ENCODE measurements at places on chromosomes 1 and 21.
A peak's percentile ranks its signal among the peaks of the same experiment; 100 is the strongest.

- peak; percentile 44 for DNase-seq
Measured at GRCh38 chr1:150613061-150613920, 16.1 kb downstream of the ENSA start.

- DNase-seq, result no peak
Measured at GRCh38 chr1:22773981-22774832, 63.6 kb downstream of the EPHB2 start.

- DNase-seq, result no peak
Measured at GRCh38 chr1:243256590-243256989, 749 bp downstream of the SDCCAG8 start.

GRCh38 chr1:21175670-21176581 lies 771 bp downstream of the EIF4G3 start:
- peak; percentile 40 for DNase-seq

GRCh38 chr1:184507165-184507564 lies 120.3 kb downstream of the C1orf21 start:
- DNase-seq, result no peak

- no peak for DNase-seq
Measured at GRCh38 chr1:48566492-48566891, 94.5 kb upstream of the SPATA6 start.

GRCh38 chr21:14616380-14617039 lies 70.4 kb upstream of the SAMSN1 start:
- no peak for DNase-seq

GRCh38 chr21:26717146-26717739 lies 128.0 kb downstream of the ADAMTS1 start:
- DNase-seq, result no peak

DNA sequence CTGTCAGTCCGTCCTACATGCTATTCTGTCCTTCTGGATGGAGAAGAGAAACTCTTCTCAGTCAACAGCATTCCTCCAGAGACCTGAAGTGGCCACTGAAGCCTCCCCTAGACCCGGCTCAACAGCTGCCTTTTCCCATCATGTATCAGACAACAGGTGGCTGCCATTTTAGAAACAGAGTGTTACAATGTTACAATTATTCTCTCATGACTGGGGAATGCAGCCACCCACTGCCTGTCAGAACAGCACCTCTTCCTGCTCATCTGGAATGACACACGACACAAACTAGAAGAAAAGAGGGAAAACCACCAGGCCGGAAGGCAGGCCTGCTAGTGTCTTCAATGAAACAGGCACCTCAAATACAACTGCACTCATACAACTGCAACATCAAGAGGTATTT lies 105.3 kb downstream of the PGBD5 start:
- no peak for DNase-seq

DNA sequence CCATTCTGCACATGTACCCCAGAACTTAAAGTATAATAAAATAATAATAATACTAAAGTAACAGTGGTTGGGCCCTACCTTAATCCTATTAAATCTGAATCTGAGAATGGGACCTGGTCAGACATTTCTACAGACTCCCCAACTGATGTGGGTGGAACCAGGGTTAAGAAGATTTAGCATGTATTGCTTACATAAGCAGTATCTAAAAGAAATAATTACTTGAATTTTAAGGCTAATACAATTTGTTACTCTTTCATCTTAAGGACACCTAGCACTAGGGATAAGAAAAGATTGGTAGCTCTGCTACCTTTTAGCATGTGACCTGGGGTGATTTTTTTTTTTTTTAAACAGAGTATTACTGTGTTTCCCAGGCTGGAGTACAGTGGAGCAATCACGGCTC lies 79.4 kb downstream of the IVNS1ABP start:
- no peak for DNase-seq

GRCh38 chr1:32393832-32394140 lies 455 bp downstream of the BSDC1 start:
- no peak for DNase-seq

GRCh38 chr1:244210884-244211558 lies 159.9 kb downstream of the ZBTB18 start:
- no peak for DNase-seq

DNA sequence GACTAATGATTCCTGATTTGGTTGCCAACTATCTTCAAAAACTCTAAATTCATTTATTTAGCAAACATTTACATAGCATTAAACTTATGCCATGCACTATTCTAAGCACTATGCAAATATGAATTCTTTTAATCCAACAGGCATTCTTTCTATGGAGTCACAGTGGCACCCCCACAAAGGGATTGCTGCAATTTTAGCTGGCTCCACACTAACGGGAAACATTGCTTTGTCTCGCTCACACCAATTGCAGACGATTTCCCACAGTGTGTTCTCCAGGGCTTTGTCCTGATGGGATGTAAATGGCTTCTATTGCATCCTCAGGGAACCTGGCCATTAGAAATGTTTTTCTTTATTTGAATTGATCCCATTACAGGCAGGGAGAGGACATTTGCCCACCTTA lies 259.1 kb downstream of the BARHL2 start:
- DNase-seq, result no peak

- DNase-seq, result no peak
Measured at GRCh38 chr1:78003882-78004718, 639 bp upstream of the DNAJB4 start.

- DNase-seq, result no peak
Measured at GRCh38 chr1:210367566-210367965, 38.9 kb downstream of the HHAT start.

DNA sequence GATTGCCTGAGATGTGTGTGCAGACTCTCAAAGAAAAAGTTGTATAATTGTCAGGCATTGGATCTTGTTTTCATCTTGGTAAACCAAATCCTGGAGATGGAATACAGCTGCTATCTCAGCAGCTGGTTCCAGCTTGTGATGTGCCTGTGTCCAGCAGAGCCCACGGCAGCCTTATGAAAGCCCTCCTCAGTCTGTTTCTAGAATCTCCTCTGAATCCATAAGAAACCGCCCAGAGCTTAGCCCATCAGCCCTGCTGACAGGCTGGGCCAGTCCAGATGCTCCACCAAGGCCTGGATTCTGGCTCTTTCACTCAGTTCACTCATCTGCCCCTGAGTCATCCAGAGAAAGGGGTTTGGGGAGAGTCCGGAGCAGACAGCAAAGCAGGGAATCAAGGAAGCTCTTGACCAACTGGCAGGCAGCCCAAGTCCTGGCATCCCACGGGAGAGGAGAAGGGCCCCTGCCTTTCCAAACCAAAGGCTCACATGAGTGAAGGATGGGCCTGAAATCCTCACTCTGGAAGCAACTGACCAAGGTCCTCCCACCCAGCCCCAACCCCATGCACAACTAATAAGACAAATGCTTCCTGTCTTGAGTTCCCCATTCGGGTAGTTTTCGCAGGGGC lies 45.7 kb downstream of the NAV1 start:
- no peak for DNase-seq

DNA sequence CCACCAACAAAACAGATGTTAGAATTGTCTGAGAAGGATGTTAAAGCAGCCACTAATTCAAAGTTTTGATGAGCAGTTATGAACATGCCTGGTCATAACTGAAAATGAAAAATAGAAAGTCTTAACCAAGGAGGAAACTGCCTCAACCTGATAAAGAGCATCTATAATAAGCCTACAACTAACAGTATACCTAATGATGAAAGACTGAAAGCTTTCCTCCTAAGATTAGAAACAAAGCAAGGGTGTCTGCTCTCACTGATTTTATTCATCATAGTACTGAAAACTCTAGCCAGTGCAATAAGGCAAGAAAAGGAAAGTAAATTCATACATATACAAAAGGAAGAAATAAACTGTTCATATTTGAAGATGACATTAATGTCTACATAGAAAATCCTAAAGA lies 82.0 kb downstream of the KCNK1 start:
- DNase-seq, result no peak

GRCh38 chr1:60421965-60422364 lies 348.4 kb upstream of the C1orf87 start:
- DNase-seq, result no peak

DNA sequence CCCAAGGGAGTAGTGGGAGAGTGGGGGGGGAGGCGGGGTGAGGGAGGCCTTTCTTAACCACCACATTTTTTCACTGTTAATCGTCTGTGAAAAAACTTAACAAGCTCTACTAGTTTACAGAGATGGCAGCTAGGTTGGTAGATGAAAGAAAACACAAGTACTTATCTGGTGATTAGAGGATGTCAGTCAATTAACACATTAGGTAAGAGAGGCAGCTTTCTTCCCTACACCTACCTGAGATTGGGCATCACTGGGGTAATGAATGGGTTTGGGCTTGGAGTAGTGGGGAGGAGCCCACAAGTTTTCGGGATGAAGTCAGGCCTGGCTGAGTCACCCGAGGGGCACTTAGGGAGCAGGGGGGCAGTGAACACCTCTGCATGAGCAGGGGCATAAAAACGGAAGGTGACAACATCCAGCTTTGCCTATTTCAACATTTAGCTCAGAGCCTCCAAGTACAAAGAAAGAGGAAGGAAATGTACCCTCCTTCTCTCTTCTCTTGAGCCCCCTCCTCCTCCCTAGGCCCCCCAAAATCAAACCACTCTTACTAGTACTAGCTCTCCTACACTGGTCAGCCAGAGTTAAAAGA lies 2.5 kb downstream of the LBR start:
- no peak for DNase-seq

- DNase-seq, result no peak
Measured at GRCh38 chr1:227170361-227171166, 147.7 kb downstream of the CDC42BPA start.

- DNase-seq, result no peak
Measured at GRCh38 chr1:39294531-39294930, 90.0 kb downstream of the MACF1 start.

GRCh38 chr1:84505493-84506001 lies 639 bp upstream of the SPATA1 start:
- no peak for DNase-seq

DNA sequence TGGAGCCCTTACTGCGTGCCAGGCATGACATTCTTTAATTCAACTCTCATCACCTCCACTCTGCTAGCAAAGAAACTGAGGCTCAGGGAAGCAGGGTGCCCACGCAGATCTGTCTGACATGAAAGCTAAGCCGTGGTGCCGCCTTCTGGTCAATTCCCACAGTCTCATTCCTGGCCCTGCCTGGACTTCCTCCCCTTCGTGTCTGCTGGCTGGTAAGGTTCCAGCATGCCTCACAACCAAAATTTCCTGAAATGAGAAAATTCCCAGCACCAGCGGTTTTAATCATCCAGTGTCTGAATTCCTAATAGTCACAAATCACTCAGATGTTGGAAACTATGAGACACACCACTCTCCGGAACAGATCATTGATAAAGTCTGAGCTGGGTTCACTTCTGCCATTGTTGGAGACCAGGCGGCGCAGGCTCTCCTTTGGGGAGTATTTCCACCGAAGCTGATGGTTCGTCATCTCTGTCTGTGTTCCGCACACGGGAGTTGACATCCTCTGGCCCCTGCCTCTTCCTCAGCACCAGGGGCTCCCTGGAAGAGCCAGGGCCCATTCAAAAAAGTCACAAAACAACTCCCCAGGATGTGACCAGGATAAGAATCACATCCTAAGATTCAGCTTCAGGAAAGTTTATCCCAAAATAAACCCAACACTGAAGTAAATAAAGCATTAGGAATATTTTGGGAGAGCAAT lies 167.7 kb downstream of the PLPP3 start:
- no peak for DNase-seq

DNA sequence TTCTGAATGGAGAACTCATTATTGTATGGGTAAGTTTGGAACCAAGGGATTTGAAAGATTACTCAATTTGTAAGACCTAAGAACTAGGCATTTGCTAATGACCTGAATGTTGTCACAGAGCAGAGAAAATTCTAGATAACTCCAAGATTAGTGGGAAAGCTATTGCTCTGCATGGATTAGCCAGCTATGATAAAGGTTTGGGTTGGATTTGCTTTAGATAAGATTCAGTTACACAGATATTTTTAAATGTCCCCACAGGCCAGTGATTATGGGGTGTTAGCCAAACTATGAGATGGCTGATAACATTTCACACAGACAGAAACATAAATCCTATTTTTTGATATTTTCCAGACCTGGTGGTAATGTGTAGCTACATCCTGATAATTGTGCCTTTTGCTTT lies 88.2 kb downstream of the NTPCR start:
- no peak for DNase-seq

DNA sequence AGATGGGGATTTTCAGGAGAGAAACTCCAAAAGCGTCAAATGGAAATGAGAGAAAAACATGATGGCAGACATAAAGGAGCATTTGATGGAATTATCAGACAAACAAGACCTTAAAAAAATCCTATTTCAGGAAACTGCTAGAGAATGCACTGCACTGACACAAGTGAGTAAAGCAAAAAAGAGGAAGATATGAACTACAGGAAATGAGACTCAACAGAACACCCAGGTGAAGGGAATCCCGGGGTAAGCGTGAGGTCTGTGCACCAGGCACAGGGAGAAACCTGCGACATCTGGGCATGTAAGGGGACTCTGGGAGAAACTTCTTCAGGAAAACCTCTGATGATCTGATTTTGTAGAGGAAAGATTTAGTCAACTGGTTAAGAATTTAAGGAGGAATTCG lies 2.8 kb downstream of the TARBP1 start:
- no peak for DNase-seq

DNA sequence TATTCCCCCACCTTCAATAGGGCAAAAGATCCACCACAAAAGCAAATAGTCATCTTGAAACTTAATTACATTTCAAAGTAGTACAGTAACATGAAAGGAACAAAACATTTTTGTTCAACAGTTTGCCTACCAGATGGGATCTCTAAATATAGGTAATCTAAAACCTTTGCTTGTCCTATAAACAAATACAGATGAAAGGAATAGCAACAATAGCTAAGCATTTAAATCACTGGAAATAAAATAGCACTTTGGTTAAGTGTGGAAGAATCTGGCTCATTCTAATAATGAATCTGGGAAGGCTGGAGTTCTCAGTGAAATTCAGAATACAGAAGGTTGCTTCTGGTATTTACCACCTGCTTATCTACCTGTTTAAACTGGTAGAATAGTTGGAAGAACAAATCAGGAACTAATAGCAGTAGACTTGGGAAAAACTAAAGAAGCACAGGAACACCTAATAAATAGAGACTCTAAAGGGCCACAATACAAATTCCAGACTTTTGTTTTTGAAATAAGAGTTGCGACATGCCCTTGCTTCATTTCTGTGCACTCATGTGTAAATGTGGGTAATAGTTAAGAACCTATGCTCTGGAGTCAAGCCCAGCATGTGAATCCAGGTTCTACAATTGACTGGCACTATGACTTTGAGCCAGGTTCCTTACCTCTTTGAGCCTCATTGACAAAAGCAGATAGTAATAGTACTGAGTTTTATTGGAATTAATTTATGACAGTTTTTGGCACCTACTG lies 2.3 kb upstream of the LYPLAL1 start:
- DNase-seq, result no peak

- DNase-seq, result no peak
Measured at GRCh38 chr1:161235957-161236775, 1.8 kb downstream of the NR1I3 start.

GRCh38 chr1:62318756-62319544 lies at the start of gene KANK4:
Gene KANK4, minus strand, starts transcription at chr1:62319434. Its CDS starts 37,870 bp downstream, at chr1:62281564.
- DNase-seq, result no peak

All from central memory CD4-positive, alpha-beta T cell (primary cell).